Stimulated activated CD8-positive, alpha-beta memory T cell treated with anti-CD3 and anti-CD28 coated beads, Interleukin-4, amount 100 ng/mL, for 4 hours (primary cell): ENCODE measurements at places on chromosomes 2 and 18.

- DNase-seq = no peak
These were observed 392.9 kb downstream of the TGIF1 start for GRCh38 chr18:3842844-3843243.

DNA sequence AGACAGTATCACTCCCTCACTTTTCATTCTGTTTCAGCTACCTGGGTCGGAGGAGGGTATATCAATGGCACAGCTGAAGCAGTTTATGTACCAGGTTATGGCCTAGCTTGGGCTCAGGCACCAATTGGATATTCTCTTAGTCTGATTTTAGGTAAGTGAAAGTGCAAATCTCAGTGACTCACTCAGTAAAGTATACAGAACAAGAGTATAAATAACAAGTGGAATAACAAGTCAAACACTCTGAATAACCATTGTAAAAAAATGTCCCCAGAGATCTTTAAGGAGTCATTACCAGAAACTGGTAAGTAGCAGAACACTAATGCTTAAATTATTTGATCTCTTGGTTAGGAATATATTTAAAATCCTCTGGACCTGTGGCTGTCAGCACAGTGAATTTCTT is 5.7 kb downstream of the SLC5A7 start:
- DNase-seq = no peak

GRCh38 chr2:15031745-15032240 is 399.3 kb downstream of the LRATD1 start:
- no peak for DNase-seq

DNA sequence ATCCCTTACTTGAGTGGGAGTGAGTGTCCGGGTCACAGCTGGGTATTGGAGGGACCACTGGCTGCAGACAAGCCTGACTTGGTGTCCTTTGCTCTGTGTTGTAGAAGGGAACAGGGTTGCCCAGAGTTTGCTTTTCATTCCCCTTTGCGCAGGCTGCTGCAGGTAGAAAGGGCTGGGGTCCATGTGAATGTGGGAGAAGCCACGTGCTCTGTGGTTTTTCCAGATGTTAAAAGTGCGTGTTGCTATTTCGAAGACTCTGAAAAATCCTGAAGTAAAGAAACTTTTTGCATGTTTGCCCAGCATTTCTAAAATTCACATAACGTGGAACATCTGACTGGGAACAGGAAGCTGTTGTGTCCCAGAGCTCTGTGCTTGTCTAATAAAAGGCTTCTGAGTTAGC is 28.8 kb downstream of the GLI2 start:
- DNase-seq = no peak

DNA sequence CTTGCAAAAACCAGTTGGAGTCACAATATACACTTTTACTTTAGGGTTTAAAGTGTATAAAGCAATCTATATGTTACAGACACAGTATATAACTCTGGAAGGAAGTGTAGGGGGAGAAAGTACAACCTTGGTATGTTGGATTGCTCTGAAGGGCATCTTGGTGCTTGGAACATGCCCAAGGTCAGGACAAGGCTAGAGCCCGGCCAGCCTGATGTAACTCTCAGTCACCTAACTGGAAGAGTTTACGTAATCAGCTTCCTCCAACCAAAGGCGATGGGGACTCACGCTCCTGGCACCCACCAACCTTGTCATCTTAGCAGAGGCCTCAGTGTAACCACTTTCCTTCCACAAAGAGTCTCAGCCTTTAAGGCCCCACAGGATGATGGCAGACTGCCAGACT is 181.1 kb upstream of the ACAA2 start:
- DNase-seq = no peak

- DNase-seq = no peak
These were observed 47.4 kb upstream of the RAPH1 start for GRCh38 chr2:203582468-203582867.
